ENCODE measurements at places on chromosomes 11 and 22.

DNA sequence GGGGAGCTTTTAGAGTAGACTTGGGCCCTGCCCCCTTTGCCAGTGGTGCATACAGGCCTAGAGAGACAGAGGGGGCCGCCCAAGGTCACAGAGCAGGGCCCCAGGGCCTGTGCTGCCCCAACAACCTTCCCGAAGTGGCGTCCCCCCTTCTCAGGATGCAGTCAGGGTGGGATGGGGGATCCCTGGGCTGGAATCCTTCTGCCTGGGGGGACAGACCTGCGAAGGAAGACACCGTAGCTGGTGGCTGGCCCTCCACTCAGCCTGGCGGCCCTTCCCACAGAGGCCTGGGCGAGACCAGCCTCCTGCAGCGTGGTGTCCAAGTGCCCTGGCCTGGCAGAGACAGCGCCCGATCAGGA, 14.4 kb upstream of the EHD1 start:
- DNase-seq: no peak

GRCh38 chr11:92198268-92198667, 26.4 kb upstream of the FAT3 start:
- DNase-seq: no peak

GRCh38 chr11:64337538-64338249, 2.3 kb upstream of the CCDC88B start:
- no peak for DNase-seq

GRCh38 chr11:88315015-88315414, 22.5 kb downstream of the CTSC start:
- no peak for DNase-seq

DNA sequence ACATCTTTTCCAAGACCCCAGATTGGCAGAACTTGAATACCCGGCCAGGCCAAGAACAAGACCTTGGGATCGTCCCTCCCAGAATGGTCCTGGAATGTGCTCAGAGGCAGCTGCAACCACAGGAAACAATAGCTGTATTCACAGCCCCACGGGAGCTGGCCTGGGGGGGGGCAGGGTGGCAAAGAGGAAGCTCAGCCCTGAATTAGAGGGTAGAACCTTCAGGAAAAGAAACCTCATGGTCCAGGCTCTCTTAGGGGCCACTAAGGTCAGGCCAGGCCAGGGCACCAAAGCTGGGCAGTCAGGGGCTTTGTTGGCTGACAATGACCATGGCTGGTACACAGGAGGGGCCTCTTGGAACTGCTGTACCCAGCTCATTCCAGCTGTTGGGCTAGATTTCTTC, 17.3 kb downstream of the RPL27A start:
- DNase-seq: no peak

DNA sequence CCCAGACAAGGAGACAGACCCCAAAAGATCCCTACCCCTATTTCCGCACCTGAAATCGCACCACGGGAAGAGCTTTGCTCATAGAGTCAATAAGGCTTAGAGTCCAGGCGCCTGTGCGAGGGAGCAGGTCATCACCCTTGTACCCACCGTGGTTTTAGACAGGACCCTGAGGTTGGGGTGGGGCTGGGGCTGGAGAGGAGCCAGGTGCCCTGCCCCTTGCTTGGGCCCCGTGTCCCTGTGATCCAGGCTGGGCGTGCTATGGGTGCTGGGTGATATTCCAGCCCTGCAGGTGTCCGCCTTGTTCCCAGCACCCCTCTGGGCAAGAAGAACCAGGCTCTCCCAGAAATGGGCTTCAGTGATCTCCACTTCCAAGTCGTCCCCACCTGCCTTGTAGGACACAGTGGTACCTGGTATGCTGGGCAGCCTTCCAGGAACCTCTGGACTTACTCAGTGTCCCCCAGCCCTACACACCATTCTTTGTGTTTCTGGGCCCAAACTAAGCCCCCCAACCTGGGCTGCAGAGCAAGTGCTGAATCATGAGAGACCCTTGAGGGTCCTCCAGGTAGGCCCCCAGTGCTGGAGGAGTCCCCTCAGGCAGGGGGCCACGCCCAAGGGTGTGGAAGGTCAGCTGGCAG, 4.5 kb downstream of the CD81 start:
- no peak for DNase-seq

- no peak for DNase-seq
These were observed 254.0 kb upstream of the NARS2 start for GRCh38 chr11:78828676-78829075.

DNA sequence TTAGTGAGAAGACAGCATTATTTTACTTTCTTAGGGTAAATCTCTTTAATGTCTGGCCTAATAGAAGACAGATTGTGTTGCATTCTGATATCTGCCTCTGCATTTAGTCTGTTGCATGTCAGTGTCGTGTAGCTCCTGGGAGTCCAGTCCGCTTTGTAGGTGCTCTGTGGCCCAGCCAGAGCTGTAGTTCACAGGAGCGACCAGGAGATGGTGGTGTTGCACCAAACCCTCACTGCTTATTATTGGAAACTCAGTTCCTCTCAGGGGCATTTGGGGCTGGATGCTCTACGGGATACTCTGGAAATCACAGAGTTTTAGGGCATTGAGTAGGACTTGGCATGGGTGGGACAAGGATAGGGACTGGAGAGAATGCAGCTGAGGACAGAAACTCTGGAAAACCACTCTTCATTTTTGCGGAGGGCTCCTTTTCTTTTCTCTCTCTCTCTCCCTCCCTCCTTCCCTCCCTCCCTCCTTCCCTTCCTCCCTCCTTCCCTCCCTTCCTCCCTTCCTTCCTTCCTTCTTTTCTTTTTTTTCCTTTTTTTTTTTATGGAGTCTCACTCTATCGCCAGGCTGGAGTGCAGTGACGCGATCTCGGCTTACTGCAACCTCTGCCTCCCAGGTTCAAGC, 21.7 kb downstream of the MIAT start:
- peak; percentile 76 for DNase-seq

DNA sequence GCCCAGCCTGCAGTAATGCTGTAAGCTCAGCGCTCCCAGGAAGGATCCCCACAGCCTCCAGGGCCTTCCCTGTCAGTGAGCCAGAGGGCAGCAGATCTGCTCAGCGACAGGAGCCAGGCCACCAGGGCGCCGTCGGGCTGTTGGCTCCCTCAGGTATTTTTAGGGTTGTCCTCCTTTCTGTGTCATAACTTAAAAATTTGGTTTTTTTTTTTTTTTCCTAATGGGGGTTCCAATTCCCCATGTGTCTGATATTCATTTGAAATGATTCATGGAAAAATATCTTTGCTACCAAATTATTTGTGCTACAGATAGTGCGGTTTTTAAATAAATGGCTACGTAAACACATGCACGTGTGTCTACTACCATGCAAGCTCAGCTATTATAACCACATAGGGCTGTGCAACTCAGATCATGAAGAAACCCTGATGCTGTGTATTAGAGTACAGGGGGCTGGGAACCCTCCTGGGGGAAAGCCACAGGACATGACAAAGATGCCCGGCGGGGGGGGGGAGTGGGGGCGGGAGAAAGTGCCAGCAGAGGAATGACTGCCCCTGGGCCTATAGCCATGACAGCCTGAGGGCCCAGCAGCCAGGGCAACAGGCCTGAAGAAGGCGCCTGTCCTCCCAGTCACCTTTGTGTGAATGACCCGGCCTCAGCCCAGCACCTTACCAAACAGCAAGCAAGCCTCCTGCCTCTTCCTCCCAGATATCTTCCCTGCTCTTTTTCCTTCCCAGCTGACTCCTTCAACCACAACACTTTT, 89.3 kb downstream of the NAT10 start:
- DNase-seq: no peak

GRCh38 chr11:12678092-12678491, 3.9 kb downstream of the TEAD1 start:
- no peak for DNase-seq

DNA sequence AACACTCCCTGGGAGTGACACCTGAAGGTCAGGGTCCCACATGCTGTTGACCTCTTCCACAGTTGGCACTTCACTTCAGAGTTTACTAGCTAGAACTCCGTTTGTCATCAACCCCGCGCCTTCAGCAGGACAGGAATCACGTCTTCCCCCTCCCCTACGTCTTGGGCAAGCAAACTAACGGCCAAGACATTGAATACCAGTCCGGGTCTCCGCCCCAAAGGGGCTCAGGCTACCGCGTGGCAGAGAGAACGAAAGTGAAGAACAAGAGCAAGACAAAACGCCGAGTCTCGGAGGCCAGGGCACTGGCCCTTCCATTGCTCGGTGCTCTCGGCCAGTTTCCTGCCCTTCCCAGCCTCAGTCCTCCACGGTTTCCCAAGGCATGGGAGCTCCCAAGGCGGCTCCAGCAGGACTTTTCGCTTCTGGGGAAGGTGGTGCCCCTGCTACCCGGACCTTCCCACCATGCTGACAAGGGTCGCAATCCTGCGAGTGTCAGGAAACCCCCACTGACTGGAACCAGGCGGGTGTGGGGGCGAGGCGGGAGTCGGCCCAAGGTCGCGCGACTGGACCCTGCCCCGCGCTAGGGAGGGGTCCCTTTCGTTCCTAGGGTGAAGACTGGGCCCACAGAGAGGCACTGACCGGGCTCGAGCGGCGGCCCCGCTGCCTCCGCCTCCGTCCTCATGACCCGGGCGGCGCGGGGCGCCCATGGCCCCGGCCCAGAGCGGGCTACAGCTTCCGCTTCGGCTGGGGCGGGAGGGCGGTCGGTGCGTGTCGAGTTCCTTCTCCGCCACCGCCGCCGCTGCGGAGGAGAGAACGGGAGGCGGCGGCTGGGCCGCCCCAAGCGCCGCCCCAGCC, at the start of gene GUCD1:
GUCD1 (minus strand) TSS at position 826 of the 852 bp plus-strand sequence; CDS start at position 679, 147 bp downstream.
- peak; percentile 29 for DNase-seq

GRCh38 chr11:19079643-19080440, 19.3 kb upstream of the MRGPRX2 start:
- no peak for DNase-seq

DNA sequence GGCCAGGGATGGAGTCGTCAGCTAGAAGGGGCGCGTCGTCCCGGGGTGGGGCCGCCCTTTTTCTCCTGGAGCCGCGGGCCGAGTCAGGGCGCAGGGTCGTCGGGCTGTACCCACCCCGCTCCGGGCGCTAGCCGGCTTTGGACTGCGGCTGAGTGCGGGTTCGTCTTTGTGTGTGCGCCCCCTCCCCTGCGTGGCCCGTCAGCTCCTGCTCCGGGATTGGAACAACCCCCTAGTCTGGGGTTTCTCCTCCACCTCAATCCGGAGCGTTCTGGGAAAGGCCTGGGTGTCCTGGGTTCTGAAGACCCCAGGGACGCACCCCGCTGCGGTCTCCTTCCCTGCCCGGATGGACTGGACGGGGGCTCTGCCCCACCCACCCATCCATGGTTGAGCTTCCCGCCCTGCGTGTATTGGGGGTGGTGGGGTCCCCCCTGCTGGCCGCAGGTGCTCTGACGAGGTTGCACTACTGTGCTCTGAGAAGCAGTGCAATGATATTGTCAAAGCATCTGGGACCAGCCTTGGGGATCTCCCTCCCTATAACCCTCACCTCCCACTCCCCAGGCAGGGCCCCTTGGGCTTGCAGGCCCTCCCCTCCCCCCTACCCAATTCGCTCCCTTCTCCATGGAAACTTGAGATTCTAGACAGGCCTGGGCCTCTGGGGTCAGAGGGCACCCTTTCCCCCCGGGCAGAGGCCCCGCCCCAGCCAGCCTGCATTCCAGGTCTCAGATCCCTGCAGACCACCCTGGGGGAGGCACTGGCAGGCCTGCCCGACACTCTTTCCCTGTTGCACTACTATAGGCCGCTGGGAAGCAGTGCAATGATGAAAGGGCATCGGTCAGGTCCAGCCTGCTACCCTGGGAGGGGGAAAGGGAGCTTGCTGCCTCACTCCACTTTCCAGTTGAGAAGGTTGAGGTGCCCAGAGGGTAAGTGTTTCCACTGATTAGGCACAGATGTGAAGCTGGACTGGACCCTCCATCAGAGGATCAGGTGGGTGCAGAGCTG, 10.7 kb downstream of the SDF2L1 start:
- DNase-seq: no peak

DNA sequence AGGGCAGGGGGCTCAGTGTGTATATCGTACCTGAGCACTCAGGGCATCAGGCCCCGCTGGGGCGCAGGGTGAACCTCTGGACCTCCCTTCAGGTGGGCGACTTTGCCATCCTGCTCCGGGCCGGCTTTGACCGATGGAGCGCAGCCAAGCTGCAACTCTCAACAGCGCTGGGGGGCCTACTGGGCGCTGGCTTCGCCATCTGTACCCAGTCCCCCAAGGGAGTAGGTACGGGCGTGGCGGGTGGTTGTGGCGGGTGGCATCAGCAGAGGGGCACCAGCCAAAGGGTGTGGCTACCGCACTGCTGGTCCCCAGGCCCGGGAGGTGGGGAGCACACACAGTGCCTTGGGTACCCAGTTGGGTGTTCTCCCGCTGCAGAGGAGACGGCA, 6.3 kb downstream of the SLC39A13 start:
- DNase-seq: no peak

DNA sequence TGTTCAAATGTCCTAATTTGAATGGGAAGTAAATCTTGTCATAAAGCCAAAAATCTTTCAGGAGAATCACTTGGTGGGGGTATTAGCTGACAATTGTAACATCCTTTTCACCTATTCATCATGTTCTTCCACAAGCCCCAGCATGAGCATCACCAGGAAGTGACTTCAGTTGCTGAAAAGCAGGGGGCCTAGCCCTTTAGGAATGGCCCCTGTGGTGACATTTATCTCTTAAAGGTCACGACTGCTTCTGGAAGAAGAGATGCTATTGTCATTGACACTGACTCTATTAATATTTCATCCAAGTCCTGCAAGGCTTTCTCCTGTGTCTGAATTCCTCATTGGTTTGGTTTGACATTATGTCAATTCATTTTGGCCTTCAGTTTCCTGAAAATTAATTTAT, 92.6 kb downstream of the OR5AK2 start:
- no peak for DNase-seq

GRCh38 chr22:43197271-43197941, 10.5 kb upstream of the TTLL12 start:
- no peak for DNase-seq

DNA sequence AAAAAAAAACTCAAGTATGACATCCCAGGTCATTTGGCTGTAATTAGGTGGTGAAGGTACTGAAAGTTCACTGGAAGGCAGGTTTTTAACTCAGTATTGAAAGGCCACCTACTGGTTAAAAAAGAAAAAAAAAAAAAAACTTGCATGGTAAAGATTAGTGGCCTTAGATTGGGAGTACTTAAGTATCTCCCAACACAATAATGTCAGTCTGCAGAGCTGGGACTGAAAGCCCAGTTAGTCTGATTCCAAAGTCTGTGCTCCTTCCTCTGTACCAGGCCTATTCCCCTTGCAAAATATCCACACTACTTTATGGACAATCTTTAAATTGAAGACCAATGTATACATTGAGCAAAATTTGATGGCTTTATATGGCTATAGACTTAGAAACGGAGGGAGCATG, 85.5 kb downstream of the NOX4 start:
- DNase-seq: no peak

GRCh38 chr11:46300270-46300669, 22.8 kb downstream of the CREB3L1 start:
- no peak for DNase-seq
